ENCODE measurements at places on chromosomes 5 and 9.

DNA sequence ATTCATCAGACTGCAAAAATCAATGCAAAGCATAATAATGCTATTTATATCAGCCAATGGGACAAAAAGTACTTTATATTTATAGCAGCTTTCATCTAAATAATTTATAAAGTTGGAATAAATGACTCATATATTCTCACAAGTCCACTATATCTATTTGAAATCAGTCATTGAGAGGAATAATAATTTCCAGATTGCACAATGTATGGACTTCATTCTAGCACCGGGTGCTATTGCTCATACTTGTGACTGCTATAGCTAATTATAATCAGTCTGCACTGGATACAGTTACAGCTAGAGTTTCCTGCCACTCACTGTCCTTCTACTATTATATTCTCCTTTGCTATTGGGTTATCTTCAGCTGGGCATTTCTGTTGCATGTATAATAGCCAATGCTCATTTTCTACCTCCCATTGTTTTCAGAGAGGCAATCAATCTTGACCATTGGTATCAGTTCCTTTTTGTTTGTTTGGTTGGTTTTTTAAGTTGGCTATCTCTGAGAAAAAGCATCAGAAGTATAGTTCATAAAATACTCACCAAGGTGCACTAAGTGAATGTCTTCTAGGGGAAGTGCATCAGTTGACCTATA is 1.9 kb downstream of the CDH18 start:
- DNase-seq, result no peak

GRCh38 chr9:33737811-33738606 is 57.4 kb upstream of the PRSS3 start:
- no peak for DNase-seq

- DNase-seq, result no peak
These were observed 8.4 kb downstream of the GNAQ start for GRCh38 chr9:78023003-78023741.

DNA sequence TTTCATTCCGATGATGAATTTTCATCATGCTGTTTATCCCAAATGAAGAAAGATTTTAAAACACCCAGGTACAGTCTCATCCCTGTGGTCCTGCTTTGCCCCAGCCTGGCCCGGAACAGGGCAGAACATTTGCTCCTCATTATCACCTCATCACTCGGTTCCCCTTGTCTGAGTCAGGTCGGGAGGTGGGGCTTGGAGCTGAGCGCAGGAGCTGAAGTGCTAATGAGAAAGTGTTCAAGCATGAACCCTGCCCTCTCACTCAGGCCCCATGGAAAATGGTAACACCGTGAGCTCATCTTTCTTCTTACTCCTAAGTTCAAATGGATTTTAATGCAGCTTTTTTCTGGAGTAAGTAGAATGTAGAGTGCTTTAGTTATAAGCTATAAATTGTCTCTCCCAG is 466.2 kb downstream of the KDM4C start:
- no peak for DNase-seq

DNA sequence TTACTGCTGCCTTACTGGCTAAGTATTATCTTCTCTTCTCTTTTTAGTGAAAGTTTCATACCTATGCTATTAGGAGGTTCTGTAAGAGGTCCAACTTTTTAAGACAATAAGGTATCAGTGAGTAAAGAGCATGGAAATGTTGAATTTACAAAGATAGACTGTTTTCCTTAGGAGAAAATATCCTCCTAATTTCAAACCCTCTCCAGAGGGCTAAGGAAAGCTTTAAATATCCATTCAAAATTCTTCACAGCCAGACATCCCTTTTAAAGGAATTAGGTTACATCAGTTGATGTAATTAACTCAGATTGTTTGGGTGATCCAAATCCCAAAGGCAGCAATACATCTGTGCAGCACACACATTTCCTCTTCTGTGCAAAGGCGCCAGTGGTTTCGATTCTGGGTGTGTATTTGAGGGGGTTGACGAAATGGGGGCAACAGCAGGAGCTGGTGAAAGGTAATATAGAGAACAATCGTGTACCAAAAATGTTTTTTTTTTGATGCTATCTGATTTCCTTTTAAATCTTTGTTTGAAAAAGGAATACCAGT is 273.8 kb upstream of the RPS23 start:
- no peak for DNase-seq

GRCh38 chr5:74143721-74144330 is 496.7 kb downstream of the ENC1 start:
- DNase-seq, result no peak

DNA sequence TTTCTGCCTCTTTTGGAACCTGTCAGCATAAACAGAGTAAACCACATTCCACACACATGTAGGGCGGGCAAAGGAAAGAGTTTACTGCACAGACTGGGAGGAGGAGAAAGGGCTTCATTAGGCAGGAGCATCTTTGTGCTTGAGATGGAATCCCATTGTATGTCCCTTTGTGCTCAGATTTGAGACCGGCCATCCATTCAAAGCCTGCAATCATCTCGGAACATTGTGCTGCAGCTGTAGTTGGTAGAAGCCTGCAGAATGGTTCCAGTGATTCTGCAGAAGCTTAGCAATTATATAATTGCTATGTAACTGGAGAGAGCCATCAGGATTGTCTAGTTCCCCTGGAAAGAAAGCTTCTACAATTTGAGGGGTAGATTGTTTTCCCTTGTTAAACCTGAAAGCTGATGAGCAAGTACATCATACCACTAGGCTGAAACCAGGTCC is 16.5 kb downstream of the ZNF462 start:
- no peak for DNase-seq

- no peak for DNase-seq
These were observed 80.5 kb upstream of the EPB41L4B start for GRCh38 chr9:109401169-109401989.

GRCh38 chr5:54794135-54794975 is 191.0 kb downstream of the ESM1 start:
- no peak for DNase-seq

DNA sequence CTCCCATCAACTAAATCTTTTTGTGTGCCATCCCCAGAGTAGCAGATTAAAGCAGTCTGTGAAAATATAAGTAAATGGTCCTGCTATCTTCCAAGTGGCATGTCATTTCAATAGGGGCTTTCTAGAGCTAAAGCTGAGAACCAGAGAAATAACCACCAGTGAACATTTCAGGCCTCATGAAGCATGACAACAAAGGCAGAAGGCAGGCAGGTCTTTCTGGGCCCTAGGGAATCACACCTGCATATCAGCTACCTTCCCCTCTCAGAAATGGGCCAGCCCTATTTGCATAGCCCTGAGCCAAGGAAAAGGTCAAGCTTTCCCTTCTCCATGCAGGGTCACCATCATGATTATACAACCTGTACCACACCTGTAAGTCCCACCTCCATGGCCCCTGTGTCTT is 205.3 kb downstream of the DEPDC1B start:
- no peak for DNase-seq

DNA sequence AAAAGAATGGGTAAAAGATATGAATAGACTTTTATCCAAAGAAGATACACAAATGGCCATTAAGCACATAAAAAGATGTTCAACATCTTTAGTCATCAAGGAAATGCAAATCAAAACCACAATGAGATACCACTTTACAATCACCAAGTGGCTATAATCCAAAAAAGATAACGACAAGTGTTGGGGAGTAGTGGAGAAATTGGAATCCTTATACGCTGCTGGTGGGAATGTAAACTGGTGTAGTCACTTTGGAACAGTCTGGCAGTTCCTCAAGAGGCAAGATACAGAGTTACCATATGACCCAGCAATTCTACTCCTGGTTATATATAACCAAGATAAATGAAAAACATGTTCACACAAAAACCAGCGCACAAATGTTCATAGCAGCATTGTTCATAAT is 234.9 kb downstream of the SPATA31D1 start:
- no peak for DNase-seq
